EH (cell line): ENCODE measurements at places on chromosomes 7 and 10.
A peak's percentile ranks its signal among the peaks of the same experiment; 100 is the strongest.

DNA sequence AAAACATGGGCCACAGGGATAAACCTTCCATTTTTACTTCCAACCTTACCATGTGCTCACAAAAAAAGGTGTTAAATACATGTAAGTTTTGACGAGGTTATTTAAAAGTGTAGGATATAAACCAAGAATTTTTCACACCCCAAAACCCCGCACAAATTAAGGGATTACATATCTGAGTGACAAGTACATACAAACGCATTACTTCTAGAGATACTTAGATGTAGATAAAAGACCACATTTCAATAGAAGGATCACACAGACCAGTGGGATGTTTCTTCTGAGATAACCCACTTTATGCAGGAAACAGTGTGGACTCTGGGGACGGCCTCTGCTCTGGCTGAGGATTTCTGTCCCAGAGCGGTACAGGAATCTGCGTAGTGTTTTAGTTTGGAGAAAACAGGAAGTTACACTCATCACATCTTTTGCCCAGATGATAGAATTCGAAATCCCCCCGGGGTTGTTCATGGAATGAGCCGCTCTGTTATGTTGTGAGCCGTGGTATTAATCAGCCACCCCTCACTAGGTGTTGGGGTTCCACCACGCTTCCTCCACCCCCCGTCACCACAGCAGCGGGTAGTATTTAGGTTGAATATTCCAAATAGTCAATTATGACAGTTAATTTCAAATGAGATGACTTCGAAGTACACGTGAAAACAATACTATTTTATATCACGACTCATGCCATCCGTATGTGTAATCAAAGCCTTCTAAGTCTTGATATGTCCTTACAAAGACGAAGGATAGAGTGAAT lies 1.3 kb upstream of the CUL1 start:
- DNase-seq: peak; percentile 72

DNA sequence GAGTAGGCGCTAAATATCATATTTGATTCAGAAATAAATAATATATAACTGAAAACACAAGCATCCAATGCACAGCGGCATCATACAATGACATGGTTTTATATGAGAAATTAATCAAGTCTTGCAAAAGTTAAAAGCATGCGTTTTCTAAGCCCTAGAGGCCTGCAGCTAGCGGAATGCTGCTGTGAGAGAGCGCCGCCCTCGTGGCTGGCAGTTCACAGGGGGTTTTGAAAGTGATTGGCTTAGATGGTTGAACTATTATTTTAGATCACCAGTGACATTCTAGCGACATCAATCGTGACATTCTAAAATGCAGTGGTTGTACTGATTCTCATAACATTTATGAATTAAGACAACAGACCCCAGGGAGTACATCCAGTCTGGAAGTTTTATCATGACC lies 235.2 kb upstream of the MGMT start:
- no peak for DNase-seq

DNA sequence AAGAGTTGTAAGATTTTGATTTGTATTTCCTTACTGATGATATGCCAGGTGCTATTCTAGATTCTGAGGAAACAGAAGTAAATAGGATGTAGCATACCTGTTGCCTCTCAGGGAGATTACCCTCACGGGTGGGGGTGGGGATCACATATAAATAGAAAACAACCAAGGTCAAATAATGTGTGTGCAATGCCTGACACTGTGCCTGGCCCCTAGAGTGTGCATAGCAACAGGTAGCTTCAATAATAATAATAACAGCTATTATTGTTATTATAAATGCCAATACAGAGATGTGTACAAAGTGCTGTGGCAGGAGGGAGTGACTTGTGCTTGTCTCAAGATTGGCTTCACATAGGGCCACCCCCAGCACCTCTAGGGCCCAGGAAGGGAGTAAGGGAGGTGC lies 24.0 kb downstream of the CNNM1 start:
- no peak for DNase-seq

DNA sequence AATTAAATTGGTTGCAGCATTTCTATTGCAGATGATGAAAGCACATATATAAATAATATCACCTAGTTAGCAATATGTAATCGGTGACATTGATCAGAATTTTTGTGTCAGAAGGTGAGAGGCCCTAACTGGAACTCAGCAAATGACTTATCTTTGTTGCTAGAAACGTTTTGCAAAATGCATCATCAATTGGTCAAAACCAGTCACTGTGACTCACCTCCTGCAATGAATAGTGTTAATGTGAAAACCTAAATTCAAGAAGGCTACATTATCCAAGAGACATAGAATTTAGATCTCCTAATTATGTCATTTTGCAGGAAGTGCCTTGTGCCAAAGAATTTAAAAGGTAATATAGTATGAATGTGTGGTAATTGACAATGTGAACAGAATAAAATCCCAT lies 9.8 kb upstream of the PNLIPRP3 start:
- DNase-seq: no peak

GRCh38 chr10:35451151-35452016 lies 115.1 kb downstream of the CCNY start:
- no peak for DNase-seq

DNA sequence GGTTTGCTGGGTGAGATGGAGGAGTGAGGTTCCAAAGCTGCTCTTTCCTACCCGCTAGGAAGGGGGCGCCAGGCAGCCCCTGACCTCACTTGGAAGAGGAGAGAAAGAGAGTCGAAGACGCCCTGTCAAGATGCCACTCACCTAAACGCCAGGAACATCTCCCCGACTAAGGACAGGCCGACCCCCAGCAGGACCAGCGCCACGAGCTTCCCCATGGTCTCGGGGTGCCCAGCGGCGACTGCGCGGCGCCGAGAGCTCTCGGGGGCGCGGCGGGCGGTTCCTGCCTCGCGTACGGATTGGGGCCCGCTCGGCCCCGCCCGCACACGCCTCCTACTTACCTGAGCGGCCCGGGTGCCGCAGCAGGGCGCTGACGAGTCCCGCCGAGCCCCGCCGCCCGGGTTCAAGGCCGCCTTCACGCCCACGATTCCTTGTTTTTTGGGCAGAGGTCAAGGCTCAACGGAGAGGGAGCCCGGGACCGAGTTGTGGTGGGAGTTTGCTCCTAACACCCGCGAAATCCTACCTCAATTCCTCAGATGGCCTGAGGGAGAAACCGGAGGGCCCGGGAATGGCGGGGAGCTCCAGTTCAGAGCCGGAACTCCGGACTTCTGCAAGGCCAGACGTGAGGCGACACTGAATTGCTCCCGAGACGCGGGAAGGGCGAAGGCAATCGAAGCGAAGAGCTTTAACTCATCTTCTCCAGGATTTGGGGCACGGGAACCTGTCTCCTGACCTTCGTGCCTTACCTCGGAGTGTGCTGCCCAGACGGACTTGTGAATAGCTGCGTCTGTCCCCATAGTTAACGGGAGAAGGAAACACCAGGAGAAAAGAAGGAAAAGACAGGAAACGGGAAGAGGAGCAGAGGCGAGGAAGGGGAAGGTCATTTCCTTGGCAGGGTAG lies at the start of gene PON3:
Gene PON3 (minus strand): TSS at position 240 of the 897 bp plus-strand sequence. CDS start 25 bp downstream, at position 215.
- DNase-seq: no peak

DNA sequence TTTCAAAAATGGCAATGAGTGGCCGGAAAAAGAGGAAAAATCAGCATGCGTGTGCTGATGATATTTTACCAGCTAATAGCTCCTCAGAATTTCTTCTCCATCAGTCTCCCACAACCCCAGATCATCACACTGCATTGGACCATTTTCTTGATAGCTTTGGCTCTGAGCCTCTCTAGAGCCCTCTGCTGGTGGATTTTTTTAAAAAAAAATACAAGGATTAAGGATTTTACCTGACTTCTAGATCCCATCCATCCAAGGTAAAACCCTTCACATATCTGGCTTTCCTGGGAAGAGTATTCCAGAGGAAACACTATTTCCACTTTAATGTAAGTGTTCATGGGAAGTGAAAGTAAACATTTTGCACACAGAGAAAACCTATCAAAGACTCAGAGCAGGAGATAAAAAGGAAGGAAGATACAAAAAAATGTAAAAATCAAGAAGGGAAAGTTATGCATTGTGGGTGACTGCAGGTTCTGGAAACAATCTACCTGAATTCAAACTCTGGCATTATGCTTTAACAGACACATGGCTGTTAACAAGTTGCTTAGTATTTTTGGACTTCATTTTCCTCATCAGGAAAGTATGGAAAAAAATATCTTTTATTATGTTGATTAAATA lies 380.9 kb downstream of the LRRTM3 start:
- peak; percentile 3 for DNase-seq

DNA sequence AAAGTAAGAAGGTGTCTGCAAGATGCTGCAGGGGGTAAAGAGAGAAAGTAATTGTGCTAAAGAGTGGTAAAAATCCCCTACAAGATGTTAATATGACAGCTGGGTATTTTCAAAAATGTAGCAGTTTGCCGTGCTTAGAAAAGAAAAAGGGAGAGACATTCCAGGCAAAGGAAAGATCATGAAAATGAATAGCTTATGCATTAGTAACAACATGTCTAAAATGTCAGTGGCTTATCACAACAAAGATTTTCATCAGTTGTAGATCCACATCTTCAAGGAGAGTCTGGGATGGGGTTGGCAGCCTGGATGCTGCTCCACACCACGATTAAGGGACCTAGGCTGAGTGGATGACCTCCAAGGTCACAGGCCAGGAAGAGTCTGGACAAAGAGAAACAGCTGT lies 920.9 kb downstream of the GRID1 start:
- DNase-seq: no peak

DNA sequence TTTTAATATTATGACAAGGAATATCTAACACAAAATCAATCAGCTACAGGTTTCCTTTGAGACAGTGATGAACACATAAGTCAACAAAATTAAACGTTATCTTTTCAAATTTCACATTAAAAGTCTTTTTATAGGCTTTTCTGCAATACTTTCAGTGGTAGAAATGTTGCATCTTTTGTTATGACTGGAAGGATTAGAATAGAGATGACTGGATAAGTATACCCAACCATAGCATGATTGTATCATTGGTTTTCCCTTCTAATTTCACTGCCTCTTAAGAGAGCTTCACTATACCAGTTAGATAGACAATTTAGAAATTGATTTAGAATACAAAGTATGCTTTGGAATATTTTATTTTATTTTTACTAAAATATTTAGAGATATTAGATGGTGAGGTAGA lies 273.9 kb downstream of the PHF14 start:
- no peak for DNase-seq

DNA sequence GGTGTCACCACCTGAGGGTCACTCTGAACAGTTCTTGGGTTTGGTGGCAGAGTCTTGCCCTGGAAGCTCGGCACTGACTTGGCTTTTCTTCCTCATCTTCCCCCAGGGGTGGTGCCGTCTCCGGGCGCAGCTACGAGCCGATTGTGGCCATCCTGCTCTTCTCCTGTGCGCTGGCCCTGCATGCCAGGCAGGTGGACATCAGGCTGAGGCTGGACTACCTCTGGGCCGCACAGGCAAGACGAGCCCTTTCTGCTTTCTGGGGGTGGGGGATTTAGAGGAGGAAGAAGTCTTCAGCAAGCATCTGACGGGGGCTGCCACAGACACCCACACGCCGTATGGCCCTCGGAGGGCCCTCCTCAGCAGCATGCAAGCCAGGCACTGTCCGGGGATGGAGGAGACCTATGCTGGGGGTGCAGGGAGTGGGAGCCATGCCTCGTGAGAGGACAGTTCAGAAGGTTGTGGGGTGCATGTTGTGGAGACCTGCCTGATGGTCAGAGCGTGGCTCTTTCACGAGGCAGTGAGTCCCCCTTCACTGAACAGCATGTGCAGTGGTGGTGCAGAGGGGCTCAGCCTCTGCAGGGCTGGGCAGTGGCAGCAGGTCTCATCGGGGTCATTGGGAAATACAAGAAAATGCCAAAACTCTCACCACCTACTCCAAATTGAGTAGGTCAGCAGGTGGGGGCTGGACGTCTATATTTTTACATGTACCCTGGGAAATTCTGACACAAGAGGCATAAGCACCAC lies 112.4 kb downstream of the ADCY1 start:
- no peak for DNase-seq

DNA sequence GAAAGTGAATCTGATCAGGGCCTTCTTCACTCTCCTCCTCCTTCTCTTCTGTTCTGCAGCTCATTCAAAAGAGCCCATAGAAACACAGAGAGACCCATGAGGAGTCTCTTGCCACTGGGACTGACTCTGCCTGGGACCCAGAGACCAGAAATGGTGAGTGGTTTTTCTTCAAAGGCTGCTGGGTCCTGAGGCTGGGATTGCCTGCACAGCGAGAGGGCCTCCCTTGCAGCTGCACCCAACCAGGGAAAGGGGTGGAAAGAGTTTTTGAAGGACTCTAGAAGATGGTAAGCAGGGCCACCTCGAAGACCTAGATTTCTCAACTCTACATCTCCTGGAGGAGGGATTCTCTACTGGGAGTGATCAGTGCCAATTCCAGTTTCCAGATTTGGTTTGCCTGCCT lies 15.5 kb upstream of the HOXA13 start:
- DNase-seq: no peak

DNA sequence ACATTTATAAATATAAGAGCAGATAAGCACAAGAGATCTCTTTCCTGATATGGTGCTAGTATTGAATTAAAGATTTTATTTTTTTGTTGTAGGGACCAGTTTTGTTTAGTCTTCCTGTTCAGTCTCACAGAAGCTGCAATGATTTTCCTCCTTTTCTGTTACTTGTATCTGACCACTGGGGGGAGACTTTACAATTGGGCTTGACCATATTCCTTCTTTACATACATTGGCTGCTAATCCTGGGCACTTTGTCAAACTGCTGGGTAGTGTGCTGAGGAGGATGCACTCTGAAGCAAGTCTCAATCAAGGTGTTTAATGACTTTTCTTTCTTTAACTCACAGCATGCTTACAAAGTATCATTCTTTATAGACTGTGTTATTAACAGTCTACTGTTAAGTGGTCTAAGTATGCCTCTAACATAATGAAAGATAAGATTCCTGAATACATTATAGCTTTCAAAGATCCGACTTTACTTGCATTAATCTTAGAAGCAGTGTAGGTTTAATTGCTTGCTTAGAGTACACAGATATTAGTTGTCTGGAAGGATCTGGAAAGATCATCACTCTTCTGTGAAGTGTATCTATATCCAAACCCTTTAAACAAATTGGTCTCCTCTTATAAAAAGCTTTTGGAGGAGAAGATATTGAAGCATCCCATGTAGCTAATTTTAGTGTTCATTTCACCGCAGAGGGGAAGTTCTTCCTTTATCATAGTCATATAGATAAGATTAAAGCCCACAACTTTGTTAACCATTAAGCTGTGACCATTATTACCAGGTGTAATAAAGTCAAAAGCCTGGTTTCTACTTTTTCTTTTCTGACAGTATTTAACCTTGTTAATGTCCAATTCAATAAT lies 3.1 kb downstream of the PALS2 start:
- DNase-seq: peak; percentile 75
